ENCODE measurements at places on chromosomes 11 and 22.

DNA sequence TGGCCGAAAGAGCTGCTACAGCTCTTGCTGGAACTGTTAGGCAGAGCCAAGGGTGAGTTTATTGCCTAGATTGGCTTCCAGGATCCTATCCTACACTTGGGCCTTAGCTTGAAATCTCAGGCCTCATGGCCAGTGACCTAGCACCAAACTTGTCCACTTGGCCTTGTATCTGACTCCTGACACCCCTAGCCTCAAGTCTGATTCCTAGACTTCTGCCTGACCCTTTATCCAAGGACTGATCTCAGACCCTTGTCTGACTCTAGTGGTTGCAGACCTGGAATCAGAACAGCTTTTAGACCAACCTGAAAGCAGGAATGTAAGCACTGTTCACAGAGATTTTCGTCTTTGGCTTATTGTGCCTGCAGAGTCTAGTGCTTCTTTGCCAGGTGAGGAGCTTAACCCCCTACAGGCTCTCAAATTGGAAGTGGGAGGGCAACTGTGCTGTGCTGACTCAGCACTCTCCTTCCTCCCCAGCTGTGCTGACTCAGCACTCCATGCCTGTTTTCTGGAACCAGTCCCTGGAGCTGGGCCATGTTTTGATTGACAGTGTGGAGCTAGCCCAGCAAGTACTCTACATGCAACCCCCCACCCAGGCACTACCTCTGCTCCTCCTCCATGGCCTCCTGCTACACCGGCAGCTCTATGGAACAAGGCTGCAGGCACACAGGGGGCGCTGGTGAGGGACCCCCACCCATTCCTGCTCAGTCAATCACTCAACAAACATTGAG, 35.1 kb downstream of the RRP8 start:
- no peak for DNase-seq

DNA sequence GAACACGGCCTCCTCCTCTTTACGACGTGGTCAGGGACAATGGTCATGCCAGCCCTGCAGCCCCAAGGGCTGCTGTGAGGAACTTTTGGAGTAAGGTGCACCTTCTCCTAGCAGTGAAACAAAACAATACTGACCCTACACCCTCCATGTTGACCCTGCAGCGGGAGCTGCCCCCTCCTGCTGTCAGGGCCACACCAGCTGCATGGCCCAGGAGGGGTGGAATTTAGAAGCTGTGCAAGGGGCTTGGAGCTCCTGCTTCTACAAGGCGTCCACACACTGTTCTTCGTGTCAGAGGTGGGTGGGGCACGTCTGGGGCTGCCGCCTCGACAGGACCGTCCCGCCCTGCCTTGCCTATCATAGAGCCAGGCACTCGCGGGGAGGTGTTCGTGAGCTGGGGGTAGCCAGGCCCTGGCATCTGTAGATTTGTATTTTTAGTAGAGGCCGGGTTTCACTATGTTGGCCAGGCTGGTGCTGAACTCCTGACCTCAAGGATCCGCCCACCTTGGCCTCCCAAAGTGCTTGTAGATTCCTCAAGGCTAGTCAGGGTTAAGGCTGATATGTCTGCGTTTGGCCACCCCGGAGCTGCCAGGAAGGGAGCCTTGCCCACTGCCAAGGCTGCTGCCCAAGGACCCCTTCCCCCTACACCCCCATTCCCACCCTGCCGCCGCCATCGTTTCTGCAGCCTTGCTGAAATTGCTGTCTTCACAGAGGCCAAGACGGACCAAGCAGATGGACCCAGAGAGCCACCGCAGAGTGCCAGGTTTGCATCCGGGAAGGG, 15.9 kb downstream of the INCENP start:
- no peak for DNase-seq

DNA sequence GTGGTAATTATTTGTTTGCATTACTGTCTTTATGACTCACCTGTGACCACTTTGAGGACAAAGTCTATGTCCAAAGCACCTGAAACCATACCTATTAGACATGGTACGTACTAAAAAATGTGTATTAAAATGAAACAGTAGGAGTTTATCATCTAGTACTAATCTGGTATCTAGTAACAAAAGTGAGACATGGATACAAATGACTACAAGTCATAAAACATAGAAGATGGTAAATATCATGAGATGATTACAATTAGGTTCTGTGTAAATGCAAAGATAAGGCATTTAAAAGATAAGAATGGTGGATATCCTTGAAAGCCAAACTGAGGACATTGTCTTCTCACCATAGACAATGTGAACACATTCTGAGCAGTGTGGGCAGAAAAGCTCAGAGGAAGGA, 113.5 kb upstream of the GUCY1A2 start:
- no peak for DNase-seq

DNA sequence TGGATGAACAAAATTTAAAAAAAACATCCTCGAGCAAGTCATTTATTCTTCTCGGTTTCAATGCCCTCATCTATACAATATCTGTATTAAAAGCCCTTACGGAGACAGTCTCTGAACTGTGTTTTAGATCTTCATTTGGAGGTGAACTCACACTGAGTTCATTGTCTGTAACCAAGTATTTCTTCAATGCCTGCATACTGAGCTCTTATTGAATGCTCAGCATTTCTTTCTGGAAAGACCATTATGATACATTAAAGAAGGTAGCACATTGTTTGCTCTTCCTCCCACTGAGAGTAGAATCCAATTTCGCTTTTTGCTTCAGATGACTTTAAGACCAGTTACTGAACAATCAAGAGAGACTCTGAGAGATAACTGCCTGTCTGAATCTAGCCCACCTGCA, 1.7 kb upstream of the ANO3 start:
- DNase-seq: no peak

- DNase-seq: peak; percentile 46
These were observed 92.2 kb downstream of the BRD1 start for GRCh38 chr22:49735411-49735900.

DNA sequence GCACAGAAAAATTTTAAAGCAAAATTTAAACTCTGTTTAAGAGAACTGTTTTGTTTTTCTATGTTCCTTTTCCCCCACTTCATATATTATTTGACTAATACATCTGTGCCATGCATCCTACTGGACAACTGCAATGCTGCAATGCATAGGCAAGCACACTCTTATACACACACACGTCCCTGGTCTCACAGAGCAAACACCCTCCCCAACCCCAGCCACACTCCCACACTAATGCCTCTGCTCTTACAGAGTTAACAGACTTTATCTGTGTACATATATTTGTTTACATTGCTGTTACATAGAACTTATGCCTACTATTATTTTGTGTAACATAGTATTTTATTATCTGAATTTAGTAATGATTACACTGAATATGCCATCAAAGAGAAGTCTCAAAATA, 25.5 kb upstream of the CTSC start:
- no peak for DNase-seq

GRCh38 chr22:17368554-17369438, 464 bp upstream of the CECR2 start:
- DNase-seq: no peak

GRCh38 chr22:32714458-32715430, 86.8 kb upstream of the TIMP3 start:
- no peak for DNase-seq

- no peak for DNase-seq
These were observed 344.3 kb downstream of the AASDHPPT start for GRCh38 chr11:106421676-106422292.

All from RWPE2 (cell line).